ENCODE measurements at places on chromosomes 4 and X.
A peak's percentile ranks its signal among the peaks of the same experiment; 100 is the strongest.

- H3K27ac ChIP-seq = no peak overlapping the region
- peaks cover 4% of the 10 kb centered on the region for H3K4me1 ChIP-seq
- no peak overlapping the region for H3K4me3 ChIP-seq
- DNase-seq = peak; percentile 21
- no peaks in the 10 kb centered on the region for H3K36me3 ChIP-seq
- no peaks in the 10 kb centered on the region for H3K27me3 ChIP-seq
Measured at GRCh38 chr4:100060765-100061416, 110.8 kb upstream of the H2AZ1 start.

- no peak overlapping the region for H3K27ac ChIP-seq
- DNase-seq = no peak
- H3K36me3 ChIP-seq = 0 out of 2 replicates have a peak, but pooled peaks cover 1% of the 10 kb centered on the region
- H3K27me3 ChIP-seq = no peaks in the 10 kb centered on the region
- no peak overlapping the region for H3K4me3 ChIP-seq
Measured at GRCh38 chr4:168781341-168781740, 228.7 kb downstream of the CBR4 start.

DNA sequence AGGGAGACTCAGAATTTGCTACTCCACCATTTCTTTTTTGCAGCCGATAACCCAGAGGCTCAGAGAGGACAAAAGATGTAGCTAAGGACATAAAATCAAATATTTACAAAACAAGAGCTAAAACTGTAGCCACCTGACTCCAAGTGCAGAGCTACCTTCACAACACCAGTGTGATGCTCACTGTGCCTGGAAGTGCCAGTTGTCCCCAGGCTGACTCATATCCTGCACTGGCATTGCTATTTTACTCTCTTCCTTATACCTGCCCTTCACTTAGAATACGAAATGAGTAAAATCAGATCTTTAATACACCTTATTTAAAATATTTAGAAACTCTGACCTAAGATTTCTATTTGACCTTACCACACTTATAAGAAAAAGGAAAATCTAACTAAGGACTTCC, 39.5 kb downstream of the SLC7A11 start:
- no peaks in the 10 kb centered on the region for H3K36me3 ChIP-seq
- DNase-seq = no peak
- no peaks in the 10 kb centered on the region for H3K27me3 ChIP-seq
- peaks cover 35% of the 10 kb centered on the region for H3K4me1 ChIP-seq
- H3K4me3 ChIP-seq = no peak overlapping the region
- H3K27ac ChIP-seq = no peak overlapping the region

DNA sequence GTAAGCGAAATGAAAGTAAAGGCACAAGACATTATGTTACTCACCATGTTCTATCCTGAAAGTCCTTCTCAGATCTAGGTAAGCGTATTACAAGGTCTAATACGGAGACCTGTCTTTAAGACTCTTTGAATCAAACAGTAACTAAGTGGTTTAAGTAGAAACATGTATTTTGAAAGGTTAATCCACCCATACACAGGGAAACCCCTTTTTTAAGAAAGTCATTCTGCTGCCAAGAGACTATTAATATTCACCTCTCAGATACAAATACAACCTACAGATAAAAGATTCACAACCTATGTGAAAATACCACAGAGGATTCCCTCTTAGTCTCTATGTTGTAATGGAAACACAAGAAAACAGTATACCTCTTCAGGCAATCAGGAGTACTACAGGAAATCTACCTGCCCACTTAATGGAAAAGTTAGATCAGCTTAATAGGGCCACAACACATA, 63.2 kb upstream of the TNIP3 start:
- H3K4me1 ChIP-seq = no peaks in the 10 kb centered on the region
- no peak overlapping the region for H3K4me3 ChIP-seq
- H3K27me3 ChIP-seq = no peaks in the 10 kb centered on the region
- no peak overlapping the region for H3K27ac ChIP-seq
- peak; percentile 36 for DNase-seq
- no peaks in the 10 kb centered on the region for H3K36me3 ChIP-seq

DNA sequence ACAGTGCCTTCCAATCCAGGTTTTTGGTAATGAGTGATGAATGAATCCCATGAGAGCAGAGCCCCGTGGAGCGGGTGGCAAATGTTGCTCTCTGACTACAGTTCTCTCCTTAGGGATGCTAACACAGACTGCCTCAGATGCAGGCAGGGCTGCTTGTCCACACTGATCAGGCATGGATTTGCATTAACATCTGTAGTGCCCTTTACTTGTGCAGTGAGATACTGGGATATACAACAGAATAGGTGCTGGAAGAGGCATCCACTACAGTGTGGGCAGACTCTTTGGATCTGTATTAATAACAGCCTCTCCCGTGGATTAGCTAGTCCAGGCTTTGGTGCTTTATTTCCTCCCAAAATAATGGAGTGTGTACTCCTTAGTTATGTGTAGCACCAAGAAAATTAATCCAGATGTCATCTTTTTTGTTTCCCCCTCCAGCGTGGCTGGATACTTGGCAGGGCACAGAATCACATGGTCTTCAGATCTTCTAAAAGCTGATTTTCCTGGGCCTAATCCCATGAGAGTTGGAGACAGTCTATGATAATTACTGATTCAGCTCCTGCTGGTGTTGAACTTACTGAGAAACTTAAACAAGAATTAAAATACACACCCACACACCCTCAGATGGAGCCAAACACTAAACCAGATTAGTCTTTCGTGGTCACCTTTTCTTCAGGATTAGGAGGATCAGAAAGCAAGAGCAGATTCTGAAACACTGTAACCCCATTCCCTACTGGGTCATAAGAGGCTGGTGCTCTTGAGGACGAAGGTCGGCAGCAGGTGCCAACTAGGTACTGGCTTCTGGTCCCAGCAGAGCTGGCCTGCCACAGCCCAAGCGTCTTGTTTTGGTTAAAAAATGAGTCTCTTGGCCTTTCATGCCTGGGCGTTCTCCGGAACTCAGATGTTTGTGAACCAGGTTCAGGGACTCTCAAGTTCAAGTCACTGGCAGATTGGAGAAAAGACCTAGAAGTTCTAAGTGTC, 23.1 kb upstream of the NAP1L5 start:
- H3K36me3 ChIP-seq = 0 out of 2 replicates have a peak, but pooled peaks cover 6% of the 10 kb centered on the region
- no peak for DNase-seq
- no peaks in the 10 kb centered on the region for H3K4me1 ChIP-seq
- H3K27me3 ChIP-seq = no peaks in the 10 kb centered on the region

DNA sequence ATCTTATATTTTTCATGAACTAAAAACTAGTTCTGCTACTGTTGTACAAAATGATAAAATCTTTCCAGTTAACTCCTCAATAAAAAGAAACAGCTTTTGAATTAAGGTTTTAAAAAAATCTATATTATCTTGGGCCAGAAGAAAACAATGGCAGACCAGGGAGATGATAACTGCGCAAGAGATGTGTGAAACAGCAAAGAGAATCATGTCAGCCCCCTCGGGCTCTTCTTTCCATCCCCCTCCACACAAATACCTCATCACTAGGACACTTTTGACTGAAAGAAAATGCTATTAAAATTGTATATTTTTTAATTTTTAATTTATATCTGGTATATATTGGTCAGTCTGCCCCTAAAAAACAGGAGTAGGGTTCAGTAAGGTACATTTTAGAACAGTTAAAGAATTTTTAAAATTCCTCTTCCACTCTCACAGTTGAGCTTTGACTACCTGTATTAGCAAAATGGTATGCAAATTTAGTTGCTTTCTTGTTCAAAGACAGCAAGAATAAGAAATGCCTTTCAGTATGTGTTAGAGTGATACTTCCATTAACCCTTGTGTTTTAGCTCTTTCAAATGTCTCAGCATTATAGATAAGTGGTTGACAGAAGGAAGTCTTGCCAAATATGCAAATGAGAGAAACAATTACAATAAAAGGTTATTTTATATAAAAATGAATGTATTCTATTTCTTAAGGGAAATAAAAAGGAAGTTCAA, 36.4 kb upstream of the LCORL start:
- H3K4me3 ChIP-seq = no peak overlapping the region
- DNase-seq = no peak

GRCh38 chrX:17405225-17405969, 30.4 kb downstream of the NHS start:
- H3K27me3 ChIP-seq = peaks cover 4% of the 10 kb centered on the region
- peaks cover 14% of the 10 kb centered on the region for H3K4me1 ChIP-seq
- no peaks in the 10 kb centered on the region for H3K36me3 ChIP-seq
- H3K27ac ChIP-seq = no peak overlapping the region
- DNase-seq = no peak

DNA sequence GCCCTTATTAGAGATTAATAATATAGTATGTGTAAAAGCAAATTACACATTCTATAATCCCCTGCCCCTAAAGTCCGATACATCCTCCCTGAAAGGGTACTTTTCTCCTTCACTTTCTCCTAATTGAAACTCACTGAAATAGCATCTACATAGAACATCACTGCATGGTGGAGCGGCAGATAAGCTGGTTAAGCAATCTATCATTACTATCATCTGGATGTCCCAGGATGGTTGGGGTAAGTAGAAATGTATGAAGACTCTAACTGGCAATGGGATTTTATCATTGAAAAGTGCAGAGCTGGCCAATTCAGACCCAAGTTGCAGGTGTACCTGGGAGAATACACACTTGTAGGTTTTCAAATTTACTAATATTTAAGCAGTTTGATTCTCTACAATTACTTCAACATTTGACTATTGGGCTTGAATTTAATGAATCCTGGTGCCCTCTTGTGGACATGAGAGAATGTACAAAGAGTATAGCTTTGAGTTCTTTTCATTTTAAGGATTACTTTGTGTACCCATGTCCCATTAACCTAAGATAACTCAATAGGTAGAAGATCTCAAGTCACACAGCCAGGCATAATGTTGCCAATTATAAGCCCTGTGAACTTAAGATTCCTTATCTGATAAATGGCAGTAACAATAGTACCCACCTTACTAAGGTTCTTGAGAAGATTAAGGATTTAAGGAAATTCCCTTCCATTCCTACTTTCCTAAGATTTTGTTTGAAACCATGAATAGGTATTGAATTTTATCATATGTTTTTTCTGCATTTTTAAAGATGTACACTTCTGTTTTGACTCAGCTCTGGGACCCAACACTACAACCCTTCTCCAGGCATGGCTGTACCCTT, 69.8 kb downstream of the SHROOM3 start:
- H3K27ac ChIP-seq = no peak overlapping the region
- no peak overlapping the region for H3K4me3 ChIP-seq
- H3K36me3 ChIP-seq = no peaks in the 10 kb centered on the region
- peak; percentile 79 for DNase-seq
- H3K4me1 ChIP-seq = no peaks in the 10 kb centered on the region
- no peaks in the 10 kb centered on the region for H3K27me3 ChIP-seq

- no peak for DNase-seq
- no peak overlapping the region for H3K4me3 ChIP-seq
- H3K27me3 ChIP-seq = no peaks in the 10 kb centered on the region
- no peaks in the 10 kb centered on the region for H3K4me1 ChIP-seq
- no peaks in the 10 kb centered on the region for H3K36me3 ChIP-seq
Measured at GRCh38 chrX:106450405-106450804, 161.4 kb upstream of the RADX start.

DNA sequence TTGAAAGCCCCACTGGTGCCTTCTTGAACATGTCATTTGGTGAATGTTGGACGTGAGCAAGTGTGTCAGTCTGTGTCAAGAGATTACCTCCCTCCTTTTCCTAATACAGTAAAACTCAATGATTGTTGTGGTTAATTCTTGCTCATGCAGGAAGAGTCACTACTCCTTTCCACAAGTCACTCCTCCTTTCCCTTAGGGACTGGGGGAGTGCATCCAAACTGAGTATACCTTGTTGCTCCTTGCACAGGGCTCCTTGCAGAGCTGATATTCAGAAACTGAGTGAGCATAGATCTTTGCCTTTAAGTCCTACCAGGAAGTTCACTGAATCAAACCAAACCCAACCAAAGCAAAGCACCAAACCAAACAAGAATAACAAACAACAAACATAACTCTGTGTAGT, 63.9 kb downstream of the GPR50 start:
- H3K27ac ChIP-seq = peak overlapping the region; percentile 79
- DNase-seq = no peak
- H3K4me1 ChIP-seq = peaks cover 16% of the 10 kb centered on the region
- H3K27me3 ChIP-seq = no peaks in the 10 kb centered on the region

All from GM23338 (cell line).